ENCODE measurements at places on chromosomes 5 and 9.

GRCh38 chr5:52707616-52708015, 80.1 kb upstream of the ITGA1 start:
- DNase-seq, result no peak

- DNase-seq, result no peak
Observed at GRCh38 chr9:108476574-108476973, 379.2 kb downstream of the ACTL7B start.

- DNase-seq, result peak; percentile 45
Observed at GRCh38 chr9:135992486-135993408, 31.6 kb upstream of the UBAC1 start.

GRCh38 chr5:66701244-66701643, 105.1 kb downstream of the MAST4 start:
- no peak for DNase-seq

- DNase-seq, result no peak
Observed at GRCh38 chr5:25330721-25331120, 685.9 kb upstream of the CDH10 start.

- DNase-seq, result no peak
Observed at GRCh38 chr9:12740845-12741244, 34.0 kb upstream of the LURAP1L start.

- DNase-seq, result no peak
Observed at GRCh38 chr9:88425538-88425950, 37.3 kb downstream of the SPIN1 start.

DNA sequence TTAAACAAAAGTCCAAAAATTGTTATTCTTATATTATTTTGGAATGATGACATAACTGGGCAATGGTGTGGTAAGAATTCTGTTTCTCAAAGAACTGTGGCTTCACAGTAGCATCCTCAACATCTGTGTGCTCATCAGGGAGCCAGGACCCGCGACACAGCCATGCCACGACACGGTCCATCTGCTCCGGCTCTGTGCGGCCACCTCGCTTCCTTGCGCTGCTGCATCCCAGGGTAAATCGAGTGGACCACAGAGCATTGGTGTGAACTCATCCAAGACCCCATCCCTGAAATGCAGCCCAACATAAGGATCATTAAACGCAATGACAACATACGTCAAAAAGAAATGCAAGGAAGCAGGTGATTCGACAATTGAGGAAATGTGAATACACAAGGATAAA, 15.3 kb downstream of the WHRN start:
- no peak for DNase-seq

DNA sequence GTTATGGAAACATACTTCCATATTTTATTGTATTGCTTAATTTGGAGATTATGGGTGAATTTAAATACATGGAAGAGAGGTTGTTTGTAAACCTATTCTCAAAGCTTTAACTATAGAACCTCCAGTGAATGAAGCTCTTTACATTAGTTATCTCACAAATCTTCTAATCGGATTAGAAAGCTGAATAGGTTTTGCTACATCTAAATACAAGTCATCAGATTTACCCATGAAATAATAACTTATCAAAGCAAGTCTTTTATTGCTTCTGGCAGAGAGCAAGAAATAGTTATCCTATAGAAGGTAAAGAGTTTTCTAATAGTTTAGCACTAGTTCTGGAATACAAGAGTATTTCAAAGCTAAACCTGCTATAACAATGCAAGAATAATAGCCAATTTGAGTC, 104.4 kb upstream of the SREK1 start:
- no peak for DNase-seq

- DNase-seq, result peak; percentile 45
Observed at GRCh38 chr5:134561871-134562296, 36.4 kb downstream of the JADE2 start.

DNA sequence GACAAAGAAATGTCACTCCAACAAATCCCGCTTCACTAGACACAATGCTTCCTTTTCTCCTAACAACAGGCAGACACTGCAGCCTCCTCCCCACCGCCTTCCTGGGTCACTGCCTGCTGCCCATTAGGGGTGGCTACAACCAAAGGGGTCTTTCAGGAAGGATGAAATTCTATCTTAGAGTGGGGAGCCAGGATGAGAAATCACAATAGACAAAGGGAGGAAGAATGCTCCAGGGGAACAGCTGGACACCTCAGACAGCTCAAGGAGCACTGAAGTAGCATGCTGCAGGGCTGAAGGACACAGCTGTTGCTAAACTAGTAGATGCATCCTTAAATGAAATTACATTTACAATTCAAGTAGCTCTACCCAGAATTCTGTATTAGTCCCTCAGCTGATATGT, 54.2 kb downstream of the PRELID2 start:
- DNase-seq, result no peak

DNA sequence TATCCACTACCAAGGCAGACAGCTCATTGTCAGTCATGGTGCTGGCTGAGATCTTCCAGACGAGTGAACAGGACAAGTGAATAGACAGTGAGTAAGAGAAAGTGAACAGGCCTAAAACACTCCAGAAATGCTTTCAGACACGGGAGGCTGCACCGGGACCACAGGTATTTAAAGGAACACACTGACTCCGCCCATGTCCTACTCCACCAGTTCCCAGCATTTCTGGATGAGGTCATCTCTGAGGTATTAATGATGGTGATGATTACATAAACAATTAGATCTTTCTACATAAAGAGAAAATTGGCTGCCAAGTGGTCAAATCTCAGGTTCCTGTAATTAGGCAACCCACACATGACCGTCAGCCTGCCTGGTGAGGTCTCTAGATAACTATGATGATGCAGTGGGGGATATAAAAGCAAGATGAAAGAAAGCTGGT, at the start of gene ACTBL2:
Gene ACTBL2 (minus strand): TSS at position 141 of the 436 bp plus-strand sequence. CDS start 104 bp downstream, at position 37.
- no peak for DNase-seq

GRCh38 chr9:26744191-26744965, 148.2 kb downstream of the CAAP1 start:
- DNase-seq, result peak; percentile 29

GRCh38 chr9:124839612-124840299, 13.5 kb upstream of the WDR38 start:
- DNase-seq, result peak; percentile 33

- DNase-seq, result no peak
Observed at GRCh38 chr9:2764353-2764752, 47.0 kb downstream of the KCNV2 start.

DNA sequence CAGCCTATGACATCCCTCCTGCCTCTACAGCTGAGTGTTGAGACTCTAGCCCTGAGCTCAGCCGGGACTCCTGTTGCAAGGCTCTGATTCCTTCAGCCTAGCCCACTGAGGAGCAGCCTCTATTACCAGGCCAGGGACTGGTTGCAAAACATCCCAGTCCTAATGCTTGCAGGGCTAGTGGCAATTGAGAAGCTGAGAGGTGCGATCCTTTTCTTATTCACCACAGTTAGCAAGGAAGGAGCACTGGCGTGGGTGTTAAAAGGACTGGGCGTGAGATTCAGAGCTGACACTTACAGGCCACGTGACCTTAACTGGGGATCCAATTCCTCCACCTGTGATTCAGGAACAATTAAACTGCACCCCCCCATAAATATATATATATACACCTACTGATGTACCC, 58.8 kb downstream of the GARNL3 start:
- no peak for DNase-seq

- peak; percentile 54 for DNase-seq
Observed at GRCh38 chr5:119269061-119269944, 86.5 kb upstream of the TNFAIP8 start.

DNA sequence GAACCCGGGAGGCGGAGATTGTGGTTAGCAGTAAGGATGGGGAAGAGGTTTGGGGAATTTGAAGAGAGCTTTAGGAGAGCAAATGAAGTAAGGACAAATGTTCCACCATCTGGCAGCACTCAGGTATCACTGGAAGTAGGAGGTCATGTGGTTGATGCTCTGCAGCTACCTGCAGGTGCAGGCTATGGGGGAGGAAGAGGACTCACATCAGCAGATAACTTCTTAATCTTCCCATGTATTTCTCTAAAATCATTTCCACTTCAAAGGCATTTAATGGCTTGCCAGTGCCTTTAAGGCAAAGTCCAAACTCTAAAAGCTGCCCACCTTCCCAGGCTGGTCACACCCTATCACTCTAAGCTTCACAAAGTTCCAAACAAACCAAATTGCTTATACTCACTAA, 8.1 kb upstream of the HAVCR1 start:
- DNase-seq, result no peak

DNA sequence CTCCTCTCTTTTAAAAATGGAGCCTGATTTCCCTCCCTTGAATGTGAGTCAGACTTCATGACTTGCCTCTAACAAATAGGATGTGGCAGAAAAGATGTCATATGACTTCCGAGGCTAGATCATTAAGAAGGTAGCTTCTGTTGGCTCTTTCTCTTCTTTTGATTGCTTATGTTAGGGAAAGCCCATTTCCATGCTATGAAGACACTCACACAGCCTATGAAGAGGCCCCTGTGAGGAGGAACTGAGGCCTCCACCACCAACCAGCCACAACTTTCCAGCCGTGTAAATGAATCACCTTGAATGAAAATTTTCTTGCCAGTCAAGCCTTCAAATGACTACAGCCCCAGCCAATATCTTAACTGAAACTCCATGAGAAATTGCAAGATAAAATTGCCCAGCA, 413.4 kb downstream of the TMEM38B start:
- no peak for DNase-seq

DNA sequence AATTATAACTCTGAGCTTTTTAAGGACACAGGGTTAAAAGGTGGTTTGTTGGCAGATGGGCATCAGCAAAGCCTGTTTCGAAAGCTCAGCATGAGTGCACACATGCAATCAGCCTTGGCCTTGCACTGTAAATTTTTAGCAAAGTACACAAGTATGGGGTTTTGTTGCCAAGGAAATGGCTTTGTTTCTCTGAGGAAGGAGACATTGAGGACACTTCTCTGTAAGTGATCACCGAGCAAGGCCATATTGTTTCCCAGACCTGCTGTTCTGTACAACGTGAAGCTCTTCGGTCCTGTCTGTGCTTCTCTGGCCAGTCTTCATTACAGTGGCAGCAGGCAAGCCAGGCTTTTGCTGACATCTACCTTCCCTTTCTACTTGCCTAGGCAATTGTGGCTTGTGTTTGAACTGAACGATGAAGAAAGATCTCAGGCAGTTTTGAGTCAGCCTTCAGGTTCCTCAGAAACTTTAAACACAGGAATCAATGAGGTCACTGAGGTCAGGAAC, 27.9 kb upstream of the GLRX start:
- peak; percentile 82 for DNase-seq

- no peak for DNase-seq
Observed at GRCh38 chr9:112896131-112896530, 5.5 kb upstream of the SLC46A2 start.

- no peak for DNase-seq
Observed at GRCh38 chr5:158433634-158434033, 574.7 kb upstream of the CLINT1 start.

- no peak for DNase-seq
Observed at GRCh38 chr9:7366121-7366520, 433.5 kb downstream of the DMAC1 start.

DNA sequence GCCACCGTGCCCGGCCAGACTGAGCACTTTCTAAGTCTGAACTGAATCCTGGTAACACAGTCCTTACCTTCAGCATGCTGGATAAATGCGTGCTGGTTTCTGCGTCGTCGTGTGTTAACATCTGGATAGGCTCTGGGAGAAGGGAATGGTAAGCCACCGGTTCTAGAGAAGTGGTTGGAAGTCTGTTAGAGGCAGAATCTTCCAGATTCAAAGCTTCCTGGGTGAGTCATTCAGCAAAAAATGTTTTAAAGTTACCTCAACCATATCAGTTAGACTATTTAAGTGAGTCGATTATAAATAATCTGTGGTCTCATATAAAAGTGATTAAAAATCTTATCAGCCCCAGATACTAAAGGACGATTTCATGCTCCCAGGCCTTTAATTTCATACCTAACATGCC, 256.5 kb upstream of the NFIL3 start:
- DNase-seq, result no peak

GRCh38 chr9:129557192-129558036, 63.5 kb downstream of the C9orf50 start:
- peak; percentile 78 for DNase-seq

DNA sequence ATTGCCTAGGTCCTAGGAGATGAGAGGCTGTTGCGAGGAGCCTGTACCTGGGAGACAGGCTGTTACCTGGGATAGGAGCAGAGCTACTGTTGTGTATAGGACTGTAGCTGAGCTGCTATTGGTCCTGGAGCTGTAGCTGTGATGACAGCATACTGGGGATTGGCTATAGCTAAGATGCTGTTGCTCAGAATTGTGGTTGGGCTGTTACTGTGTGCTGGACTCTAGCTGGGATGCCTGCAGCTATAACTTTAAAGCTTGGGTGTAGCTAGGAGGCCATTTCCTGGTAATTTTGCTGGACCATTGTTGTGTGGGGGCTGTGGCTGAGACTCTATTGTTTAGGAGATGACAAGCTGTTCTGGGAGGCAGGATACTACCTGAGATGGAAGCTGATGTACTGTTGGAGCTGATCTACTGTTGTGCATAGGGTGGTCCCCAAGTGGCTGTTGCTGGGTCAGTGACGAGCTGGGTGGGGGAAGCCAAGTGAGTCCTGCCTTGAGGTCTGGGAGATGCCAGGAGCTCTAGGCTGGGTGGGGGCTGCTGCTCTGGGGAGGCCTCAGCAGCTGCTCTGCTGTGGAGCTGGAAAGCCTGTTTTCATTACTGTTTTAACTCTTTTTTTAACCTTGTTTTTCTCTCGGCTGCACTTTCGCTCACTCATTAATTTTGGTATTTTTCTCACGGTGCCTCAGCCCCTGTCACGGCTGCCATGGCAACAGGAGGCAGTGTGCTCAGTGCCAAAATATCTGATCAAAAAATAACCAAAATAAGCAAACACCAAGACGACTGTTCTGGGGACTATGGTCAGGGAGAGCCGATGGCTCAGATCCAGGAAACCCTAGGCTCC, 3.0 kb upstream of the PCDH1 start:
- peak; percentile 91 for DNase-seq

GRCh38 chr9:98775831-98776441, 20.4 kb downstream of the ANKS6 start:
- peak; percentile 82 for DNase-seq

- no peak for DNase-seq
Observed at GRCh38 chr9:16417749-16418148, 452.7 kb downstream of the BNC2 start.

- DNase-seq, result no peak
Observed at GRCh38 chr5:116564756-116565490, 9.7 kb downstream of the SEMA6A start.

DNA sequence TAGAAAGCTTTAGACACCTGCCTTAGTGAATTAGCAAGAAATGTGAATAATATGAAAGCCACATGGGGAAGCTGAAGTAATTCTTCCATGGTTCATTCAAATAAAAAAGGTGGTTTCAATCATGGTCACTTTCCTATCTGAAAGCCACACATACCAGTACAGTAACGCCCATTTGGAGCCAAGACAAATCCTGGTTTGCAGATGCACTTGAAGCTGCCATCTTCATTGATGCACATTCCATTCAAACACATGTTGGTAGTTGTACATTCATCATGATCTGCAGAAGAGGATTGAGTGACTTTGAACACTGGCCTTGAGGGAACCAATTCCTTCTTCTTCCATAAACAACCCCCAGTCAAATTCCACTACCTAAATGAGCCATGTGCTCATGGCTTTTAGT, 161.5 kb downstream of the FBN2 start:
- DNase-seq, result no peak

Measured in cerebellar cortex (tissue), 1 donor.